ENCODE measurements at places on chromosomes 16 and 17.
A peak's percentile ranks its signal among the peaks of the same experiment; 100 is the strongest.

DNA sequence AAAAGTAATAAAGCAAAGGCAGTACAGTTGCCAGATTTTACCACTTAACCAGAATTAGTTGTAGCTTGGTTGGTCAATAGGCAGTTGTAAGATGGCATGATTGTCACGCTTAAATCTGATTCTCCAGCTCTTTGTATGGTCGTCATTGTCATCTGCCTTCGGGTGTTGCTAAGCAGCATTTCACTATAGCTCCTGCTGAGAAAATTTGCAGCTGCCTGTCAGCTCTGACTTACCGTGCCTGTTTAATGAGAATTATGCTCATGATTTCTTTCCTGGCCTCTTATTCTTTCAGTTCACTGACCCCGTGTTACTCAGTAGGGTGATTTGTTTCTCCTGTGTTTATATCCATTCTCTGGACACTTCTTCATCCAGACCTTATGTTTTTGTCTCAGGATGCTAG, 66.7 kb downstream of the TANGO6 start:
- DNase-seq = no peak

DNA sequence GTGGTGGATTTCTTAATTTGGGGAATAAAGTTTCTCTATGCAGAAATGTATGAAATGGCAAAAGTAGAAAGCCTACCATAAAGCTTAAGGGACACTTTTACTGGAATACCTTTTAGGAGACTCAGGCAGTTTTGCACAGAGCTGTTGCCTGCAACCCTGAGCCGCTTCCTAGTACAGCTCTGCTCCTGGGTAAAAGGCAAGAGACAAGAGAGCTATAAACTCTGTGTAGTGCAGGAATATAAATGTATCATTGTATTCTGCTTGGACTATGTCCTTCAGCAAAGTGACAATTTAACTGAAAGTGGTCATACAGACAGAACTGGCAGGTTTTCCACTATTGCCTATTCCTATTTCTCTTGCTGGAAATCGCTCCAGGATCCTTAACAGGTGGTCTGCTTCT, 65.3 kb upstream of the MYOCD start:
- no peak for DNase-seq

- DNase-seq = no peak
These were observed 94.5 kb upstream of the ZNF469 start for GRCh38 chr16:88288303-88288702.

GRCh38 chr16:84281074-84281473, 13.6 kb upstream of the WFDC1 start:
- DNase-seq = peak; percentile 24

DNA sequence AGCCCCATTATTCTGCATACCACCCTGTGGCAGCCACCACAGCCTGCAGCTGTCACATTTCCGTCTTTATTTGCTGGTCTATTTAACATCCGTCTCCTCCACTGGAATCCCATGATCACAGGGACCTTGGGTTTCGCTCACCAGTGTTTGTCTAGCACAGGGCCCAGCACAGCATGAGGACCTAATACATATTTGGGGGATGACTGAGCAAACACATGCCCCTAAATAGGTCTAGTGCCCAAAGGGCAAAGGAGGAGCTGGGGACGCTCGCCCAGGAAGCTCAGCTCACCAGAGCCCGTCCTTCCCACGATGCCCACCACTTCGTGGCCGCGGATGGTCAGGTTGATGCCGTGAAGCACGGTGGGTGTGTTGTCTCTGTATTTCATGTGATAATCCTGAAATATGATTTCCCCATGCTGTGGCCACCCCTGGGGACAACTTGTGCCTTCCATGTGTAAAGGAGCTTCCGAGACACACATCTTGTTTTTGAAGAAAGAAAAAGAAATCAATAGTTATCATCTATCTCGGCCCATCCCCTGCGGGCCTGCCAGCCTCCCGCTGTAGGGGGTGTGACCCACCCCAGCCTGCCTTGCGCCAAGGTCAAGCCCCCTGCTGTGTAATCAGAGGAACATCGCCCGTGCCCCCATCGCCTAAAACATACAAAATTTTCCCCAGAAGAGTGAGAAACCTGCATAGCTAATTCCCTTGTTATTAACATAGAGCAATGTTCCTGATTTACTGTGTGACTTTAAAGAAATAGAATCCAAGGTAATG, 21.0 kb upstream of the ABCC12 start:
- DNase-seq = no peak

DNA sequence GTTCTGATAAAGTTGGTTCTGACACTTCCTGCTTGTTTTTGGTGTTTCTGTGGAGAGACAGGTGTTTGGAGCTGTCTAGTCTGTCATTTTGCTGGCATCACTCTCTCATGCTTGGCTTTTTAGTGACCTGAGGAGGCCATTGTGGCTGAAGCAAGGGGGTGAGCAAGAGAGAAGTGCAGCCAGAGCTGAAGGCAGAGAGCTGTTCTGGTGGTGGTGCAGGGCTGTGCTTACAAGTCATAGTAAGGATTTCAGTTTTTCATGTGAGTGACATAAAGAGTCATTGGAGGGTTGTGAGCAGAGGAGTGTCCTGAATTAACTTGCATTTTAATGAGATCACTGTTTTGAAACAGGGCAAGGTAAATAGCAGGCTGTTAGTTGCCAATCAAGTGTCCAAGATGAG, 97.5 kb downstream of the CHD9 start:
- DNase-seq = no peak

DNA sequence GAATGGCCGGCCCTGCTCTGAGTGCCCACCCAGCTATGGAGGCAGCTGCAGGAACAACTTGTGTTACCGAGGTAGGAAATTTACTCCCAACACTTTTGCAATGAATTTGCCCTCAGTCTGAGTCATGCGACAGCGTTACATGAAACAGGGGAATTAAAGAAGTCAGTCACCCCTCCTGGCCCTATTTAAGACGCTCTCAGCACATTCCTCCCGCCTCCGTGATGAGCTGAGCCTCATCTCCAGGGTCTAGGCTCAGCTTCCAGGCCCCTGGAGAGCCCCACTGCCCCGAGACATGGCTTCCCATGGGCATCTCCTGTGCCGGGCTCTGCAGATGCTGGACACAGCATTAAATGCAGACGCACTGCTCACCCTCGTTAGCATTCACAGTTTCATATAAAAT, 35.0 kb downstream of the CRISPLD2 start:
- no peak for DNase-seq

- no peak for DNase-seq
These were observed 477.7 kb downstream of the HS3ST4 start for GRCh38 chr16:26169473-26169872.

GRCh38 chr16:78209951-78210661, 110.7 kb downstream of the WWOX start:
- DNase-seq = no peak

GRCh38 chr17:28334171-28334570, 1.1 kb downstream of the IFT20 start:
- no peak for DNase-seq

- DNase-seq = no peak
These were observed 41.6 kb downstream of the PIMREG start for GRCh38 chr17:6485646-6486412.

- no peak for DNase-seq
These were observed 19.8 kb downstream of the NUBP1 start for GRCh38 chr16:10763456-10763855.

GRCh38 chr16:48113471-48113870, 42.3 kb downstream of the ABCC12 start:
- DNase-seq = no peak

- DNase-seq = no peak
These were observed 21.1 kb downstream of the COX11 start for GRCh38 chr17:54947396-54947795.

GRCh38 chr17:79353548-79353947, 257.3 kb downstream of the RBFOX3 start:
- DNase-seq = no peak

- no peak for DNase-seq
These were observed 14.8 kb upstream of the MTMR4 start for GRCh38 chr17:58529275-58529674.

GRCh38 chr17:50790618-50791017, 23.3 kb upstream of the ANKRD40CL start:
- no peak for DNase-seq

- no peak for DNase-seq
These were observed 77.1 kb upstream of the GSE1 start for GRCh38 chr16:85536073-85536410.

GRCh38 chr16:35733971-35734702, 2274.7 kb downstream of the TP53TG3F start:
- DNase-seq = no peak

GRCh38 chr16:71402007-71402406, 39.8 kb downstream of the TLE7 start:
- DNase-seq = no peak

- DNase-seq = no peak
These were observed 51.6 kb downstream of the ACTG1 start for GRCh38 chr17:81460856-81461460.

DNA sequence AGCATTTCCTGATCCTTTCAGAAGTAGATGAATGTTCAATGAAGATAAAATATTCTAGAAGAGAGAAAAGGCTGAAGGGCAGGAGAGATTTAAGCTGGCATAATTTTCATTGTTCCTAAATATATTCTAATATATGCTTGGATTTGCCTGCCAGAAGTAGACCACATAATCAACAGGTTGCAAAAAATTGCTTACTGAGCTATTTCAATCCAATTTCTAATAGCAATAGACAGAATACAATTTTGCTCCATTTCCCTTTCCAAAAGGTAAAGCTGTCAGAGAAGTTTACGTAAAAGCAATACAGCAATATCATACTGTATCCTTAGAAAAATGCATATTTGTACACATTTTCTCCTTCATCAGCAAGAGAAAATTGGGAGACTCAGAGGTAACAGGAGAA, 237.3 kb downstream of the PMP22 start:
- DNase-seq = no peak

DNA sequence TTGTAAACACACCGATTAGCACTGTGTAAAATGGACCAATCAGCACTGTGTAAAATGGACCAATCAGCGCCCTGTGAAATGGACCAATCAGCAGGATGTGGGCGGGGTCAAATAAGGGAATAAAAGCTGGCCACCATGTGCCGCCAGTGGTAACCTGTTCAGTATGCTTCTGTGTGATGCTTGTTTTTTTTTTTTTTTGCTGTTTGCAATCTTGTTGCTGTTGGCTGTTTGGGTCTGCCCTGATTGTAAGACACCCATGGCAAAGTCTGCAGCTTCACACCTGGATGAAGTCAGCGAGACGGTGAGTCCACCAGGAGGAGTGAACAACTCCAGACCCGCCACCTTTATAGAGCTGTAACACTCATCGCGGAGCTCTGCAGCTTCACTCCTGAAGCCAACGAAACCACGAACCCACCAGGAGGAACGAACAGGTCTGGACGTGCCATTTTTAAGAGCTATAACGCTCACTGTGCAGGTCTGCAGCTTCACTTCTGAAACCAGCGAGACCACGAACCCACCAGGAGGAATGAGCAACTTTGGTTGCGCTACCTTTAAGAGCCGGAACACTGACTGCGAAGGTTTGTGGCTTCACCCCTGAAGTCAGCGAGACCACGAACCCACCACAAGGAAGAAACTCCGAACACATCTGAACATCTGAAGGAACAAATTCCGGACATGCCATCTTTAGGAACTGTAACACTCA, 85.0 kb upstream of the MED9 start:
- DNase-seq = no peak

DNA sequence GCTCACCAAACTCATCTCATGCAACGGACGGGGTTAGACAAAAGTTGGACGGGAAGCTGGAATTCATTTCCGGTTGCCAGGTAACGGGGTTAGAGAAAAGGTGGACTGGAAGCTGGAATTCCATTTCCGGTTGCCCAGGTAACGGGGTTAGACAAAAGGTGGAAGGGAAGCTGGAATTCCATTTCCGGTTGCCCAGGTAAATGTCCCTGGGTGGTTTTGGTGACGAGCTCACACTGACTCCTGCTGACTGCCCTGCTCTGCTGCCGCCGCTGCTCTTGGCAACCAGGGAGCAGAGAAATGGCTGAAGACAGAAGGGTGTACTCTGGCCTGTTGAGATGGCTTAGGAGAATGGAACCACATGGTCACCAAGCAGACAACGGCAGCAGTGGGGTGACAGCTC, 170.3 kb upstream of the RPH3AL start:
- DNase-seq = no peak

GRCh38 chr16:68041783-68042182, 18.7 kb downstream of the DUS2 start:
- DNase-seq = no peak

- DNase-seq = no peak
These were observed 42.2 kb downstream of the VAC14 start for GRCh38 chr16:70758786-70759185.

- no peak for DNase-seq
These were observed 421.3 kb downstream of the ZFHX3 start for GRCh38 chr16:72626623-72627022.

DNA sequence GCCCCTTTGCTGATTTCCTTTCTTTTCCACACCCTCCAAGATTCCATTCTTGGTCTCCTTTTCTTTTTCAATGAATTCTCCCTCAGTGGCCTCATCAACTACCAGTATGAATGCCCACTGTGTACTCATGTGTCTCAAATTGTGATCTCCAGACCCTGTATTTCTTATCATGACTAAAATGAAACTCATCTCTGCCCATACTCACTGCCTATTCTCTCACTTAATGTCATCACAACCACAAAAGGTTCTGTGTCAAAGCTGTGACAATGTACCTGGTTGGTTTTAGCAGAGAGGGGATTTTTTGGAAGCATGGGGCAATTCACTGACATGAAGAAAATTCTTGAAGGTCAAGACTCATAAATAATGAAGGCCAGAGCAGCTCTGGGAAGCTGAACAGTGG, 11.5 kb upstream of the TBX4 start:
- no peak for DNase-seq

GRCh38 chr16:7976563-7976962, 613.7 kb downstream of the TMEM114 start:
- no peak for DNase-seq

DNA sequence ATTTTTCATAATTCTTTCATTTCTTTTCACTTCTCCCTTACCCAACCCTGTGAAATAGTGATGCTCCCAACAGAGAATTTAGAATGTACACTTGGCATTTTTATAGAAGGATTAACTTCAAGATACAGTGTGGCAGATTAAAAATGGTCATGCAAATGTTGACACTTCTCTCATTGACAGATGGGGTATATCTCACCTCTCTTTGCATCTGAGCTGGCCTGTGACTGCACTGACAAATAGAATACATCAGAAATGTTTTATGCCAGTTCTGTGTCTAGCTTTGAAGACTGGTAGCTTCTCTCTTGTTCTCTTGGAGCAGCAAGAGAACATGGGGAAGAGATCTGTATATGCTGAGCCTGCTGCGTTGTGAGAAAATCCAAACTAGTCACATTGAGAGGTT, 949.6 kb downstream of the CDH11 start:
- DNase-seq = no peak

GRCh38 chr16:21167360-21167759, 8.9 kb downstream of the LDAF1 start:
- peak; percentile 41 for DNase-seq

Data from HTR-8/SVneo (cell line).